T-helper 22 cell (primary cell): ENCODE measurements at places on chromosomes 6 and 20.

GRCh38 chr6:136464874-136465273 is 85.3 kb downstream of the MAP7 start:
- DNase-seq = no peak

DNA sequence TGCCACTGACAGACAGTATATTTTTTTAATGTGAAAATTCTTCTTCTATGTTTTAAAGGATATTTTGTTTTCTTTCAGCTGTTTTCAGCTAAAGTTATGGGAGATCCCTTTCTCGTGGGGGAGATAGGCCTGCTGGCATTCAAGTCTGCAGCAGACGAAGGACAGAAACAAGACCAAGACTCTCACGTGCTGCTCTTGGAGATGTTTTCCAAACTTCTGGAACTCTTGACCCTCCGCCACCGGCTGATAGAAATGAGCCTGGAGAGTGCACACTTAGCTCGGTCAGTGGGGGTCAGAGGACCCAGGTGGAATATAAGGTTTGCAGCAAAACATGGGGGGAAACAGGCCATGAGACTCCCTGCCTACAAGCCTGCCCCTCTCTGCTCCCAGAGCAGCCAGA is 120.5 kb downstream of the CD164 start:
- DNase-seq = no peak

GRCh38 chr6:24879351-24879750 is 56.4 kb downstream of the RIPOR2 start:
- DNase-seq = no peak

- DNase-seq = no peak
These were observed 189.0 kb downstream of the BCAS1 start for GRCh38 chr20:53881362-53881761.

GRCh38 chr6:107059606-107060005 is 31.6 kb downstream of the MTRES1 start:
- DNase-seq = no peak

DNA sequence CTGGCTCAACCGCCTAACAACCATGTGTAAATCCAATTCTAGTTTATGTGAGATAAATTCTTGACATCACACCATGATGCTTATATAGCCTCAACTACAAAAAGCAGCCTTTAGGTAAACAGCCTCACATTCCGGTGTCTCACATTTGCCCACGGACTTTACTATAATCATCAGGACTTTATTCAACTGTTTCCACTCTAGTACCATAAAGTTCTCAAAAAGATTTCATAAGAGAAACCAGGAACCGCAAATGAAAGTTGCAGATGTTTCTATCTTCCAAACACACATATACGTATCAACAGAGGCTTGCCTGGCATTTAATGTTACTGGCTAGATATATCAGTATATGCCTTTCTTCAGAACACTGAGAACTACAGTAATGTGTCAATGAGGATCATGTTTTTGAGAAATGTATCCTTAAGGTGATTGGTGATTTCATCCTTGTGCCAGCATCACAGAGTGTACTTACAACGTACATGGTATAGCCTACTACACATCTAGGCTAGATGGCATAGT is 80.0 kb downstream of the EPB41L2 start:
- DNase-seq = no peak

- no peak for DNase-seq
These were observed 15.7 kb downstream of the NRSN2 start for GRCh38 chr20:362271-363254.

- no peak for DNase-seq
These were observed 117.0 kb downstream of the ANKRD60 start for GRCh38 chr20:58111310-58112016.

DNA sequence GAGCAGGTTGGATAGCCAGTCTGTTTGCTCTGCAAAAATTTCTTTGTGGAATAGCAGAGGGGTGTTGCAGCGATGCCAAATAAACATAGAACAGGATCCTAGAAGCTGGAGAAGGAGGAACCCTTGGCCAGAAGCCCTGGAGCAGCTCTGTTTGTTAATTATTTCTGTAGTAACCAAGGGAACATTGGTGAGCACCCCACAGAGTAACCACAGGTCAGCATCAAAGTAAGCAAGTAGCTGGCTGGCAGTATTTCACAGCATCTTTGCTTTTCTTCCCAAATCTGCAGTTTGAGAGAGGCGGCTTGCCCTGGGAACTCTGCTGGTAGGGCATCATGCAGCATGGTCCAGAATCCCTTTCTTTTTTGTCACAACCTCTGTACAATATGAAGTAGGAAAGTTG is 12.7 kb upstream of the APMAP start:
- no peak for DNase-seq

- no peak for DNase-seq
These were observed 207.6 kb downstream of the TBC1D7 start for GRCh38 chr6:13120483-13121482.

- no peak for DNase-seq
These were observed 42.9 kb upstream of the PDE10A start for GRCh38 chr6:165705941-165706340.

DNA sequence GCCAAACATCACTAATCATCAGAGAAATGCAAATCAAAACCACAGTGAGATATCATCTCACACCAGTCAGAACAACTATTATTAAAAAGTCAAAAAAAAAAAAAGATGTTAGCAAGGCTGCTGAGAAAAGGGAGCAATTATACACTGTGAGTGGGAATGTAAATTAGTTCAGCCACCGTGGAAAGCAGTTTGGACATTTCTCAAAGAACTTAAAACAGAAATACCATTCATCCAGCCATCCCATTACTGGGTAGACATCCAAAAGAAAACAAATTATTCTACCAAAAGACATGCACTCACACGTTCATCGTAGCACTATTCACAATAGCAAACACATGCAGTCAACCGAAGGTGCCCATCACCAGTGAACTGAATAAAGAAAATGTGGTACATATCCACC is 213.9 kb downstream of the TTLL2 start:
- DNase-seq = no peak

DNA sequence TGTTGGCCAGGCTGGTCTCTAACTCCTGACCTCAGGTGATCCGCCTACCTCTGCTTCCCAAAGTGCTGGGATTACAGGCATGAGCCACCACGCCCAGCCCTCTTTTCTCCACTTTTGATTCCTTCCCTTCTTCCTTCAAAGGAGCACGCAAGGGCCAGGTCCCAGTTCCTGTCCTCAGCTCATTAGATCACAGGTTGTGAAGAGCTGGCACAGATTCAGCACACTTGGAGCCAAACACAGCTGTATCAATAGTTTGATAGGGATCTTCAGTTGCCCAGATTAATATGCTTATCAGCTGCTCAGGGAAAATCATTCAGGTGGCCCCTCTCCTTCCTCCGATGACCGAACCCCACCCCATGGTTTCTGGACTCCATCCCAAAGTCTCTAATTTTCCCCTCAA is 14.4 kb upstream of the SLC22A23 start:
- no peak for DNase-seq

- no peak for DNase-seq
These were observed 2.3 kb upstream of the SNRNP48 start for GRCh38 chr6:7587631-7588100.

DNA sequence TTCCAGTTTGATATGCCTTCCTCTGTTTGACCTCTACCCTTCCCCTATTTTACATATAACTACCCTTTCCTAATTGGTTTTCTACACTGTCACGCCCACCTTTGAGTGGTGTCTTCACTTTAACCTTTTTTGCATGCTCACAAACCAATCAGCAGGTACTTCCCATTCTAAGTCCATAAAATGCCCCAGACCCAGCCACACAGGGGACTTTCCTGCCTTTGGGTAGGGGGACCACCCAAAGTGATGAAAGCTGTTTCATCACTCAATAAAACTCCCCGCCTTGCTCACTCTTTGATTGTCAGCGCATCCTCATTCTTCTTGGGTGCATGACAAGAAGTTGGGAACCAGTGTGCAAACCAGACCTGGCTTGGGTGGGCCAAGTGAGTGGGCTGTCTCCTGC is 20.5 kb upstream of the SNRPC start:
- no peak for DNase-seq

- DNase-seq = no peak
These were observed 497.2 kb upstream of the JARID2 start for GRCh38 chr6:14748679-14749078.

DNA sequence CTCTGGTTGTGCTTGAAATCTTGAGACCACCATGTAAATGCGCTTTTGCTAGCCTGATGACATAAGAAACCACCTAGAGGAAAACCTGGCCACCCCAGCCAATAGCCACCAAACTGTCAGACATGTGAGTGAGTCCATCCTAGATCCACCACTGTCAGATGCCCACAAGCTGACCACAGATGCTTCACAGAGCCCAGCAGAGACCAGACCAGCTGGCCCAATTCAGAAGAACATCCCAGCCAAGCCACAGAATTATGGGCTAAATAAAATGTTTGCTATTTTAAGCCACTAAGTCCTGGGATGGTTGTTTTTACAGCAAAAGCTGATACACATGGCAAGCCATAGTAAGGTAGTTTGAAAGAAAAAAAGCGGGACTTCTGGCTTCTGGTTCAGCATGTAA is 425.3 kb downstream of the KIF16B start:
- DNase-seq = no peak

- DNase-seq = no peak
These were observed 197.4 kb downstream of the JARID2 start for GRCh38 chr6:15443119-15443830.

DNA sequence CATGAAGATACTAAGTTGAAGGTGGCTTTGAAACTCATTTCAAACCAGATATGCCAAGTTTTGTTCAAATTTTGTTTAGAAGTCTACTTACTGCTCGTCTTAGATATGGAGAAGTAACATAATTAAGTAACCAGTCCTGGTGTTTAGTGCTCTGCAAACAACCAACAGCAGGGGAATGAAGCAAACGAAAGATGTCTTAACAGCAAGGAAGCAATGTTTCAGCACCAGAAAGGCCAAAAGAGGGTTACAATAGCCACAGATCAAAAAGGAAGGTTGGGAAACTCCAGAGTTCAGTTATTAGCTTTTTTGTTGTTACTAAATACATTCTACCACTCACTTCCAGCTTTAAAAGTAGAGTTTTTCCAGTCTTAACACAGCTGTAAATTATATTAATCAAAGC is 45.1 kb downstream of the LHFPL5 start:
- no peak for DNase-seq

GRCh38 chr6:83510791-83511190 is 1.5 kb upstream of the PRSS35 start:
- no peak for DNase-seq

- DNase-seq = peak; percentile 14
These were observed at the start of gene FNDC1 for GRCh38 chr6:159169193-159169555. Gene FNDC1 (plus strand): TSS chr6:159169400. CDS start chr6:159169597, 197 bp downstream.

GRCh38 chr6:73644030-73644429 is 9.8 kb downstream of the SLC17A5 start:
- DNase-seq = no peak

DNA sequence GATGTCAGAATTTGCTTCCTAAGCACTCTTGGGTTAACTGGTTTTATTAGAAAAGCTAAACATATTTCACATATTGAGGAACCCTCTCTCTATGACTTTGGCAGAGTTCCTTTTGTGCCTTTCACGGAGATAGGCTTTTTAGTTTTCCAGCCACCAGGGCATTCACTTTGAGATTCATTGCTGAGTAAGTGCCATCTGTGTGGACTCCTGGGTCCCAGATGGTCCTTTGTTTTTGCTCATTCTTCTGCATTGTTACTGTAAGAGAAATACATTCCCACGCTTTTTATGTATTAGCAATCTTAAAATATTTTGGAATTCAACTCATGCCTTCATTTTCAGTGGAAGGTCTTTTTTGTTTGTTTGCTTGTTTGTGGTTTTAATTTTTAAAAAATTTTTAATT is 76.3 kb upstream of the PHACTR2 start:
- no peak for DNase-seq

- no peak for DNase-seq
These were observed 9.2 kb downstream of the ENPP3 start for GRCh38 chr6:131646249-131646670.

DNA sequence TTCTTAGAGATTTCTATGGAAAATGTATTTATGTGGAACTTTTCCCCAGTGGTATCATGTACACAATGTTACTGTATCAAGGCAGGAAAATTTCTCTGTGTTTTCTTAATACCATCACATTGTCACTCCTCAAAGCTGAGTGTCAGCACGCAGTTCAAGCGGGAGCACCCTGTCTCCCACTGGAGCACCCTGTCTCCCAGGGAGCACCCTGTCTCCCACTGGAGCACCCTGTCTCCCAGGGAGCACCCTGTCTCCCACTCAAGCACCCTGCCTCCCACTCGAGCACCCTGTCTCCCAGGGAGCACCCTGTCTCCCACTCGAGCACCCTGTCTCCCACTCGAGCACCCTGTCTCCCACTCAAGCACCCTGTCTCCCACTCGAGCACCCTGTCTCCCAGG is 51.3 kb downstream of the PSMG4 start:
- no peak for DNase-seq

GRCh38 chr6:21634582-21634981 is 41.0 kb downstream of the SOX4 start:
- no peak for DNase-seq

GRCh38 chr6:140641412-140641811 is 1267.0 kb upstream of the CITED2 start:
- no peak for DNase-seq

DNA sequence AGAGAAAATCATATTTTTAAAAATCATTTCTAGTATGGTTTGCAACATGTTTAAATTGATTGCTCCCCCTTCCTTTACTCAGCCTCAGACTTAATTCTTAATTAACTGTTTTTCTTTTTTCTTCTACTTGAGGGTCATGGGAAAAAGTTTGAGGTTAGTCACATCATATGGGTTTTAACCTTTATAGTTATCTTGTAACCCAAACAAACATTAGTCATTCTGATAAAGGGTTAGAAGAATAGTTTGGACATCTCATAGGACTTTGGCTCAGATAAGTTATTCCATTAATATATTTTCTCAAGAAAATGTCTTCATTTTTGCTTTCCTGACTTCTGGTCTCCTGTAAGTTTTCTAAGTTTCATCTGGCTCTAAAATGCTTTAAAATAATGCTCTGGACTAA is 34.5 kb upstream of the TSPYL1 start:
- no peak for DNase-seq

DNA sequence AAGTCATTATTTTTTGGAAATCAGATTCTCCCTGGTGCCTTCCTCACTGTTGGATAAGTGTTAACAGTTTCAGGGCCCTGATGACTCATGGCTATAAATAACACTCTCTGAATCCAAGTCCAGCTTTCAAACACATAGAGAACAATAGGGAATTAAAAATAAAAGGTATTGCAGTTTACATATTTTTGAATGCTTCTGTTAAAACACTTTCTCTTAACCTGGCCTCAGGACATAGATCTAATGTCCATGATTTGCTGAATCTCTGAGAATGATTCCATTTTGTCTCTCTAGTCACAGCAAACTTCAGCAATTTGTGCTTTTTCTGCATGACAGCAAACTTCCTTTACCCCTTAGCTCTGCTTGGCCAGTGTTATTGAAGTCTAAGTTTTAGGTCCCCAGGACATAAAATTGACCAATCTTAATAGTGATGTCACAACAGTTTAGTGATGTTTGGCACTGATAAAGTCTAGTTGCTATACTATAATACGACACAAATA is 1192.4 kb upstream of the CITED2 start:
- no peak for DNase-seq

- no peak for DNase-seq
These were observed 435.5 kb upstream of the PLCB4 start for GRCh38 chr20:8633366-8633765.

GRCh38 chr6:74087899-74088298 is 391.9 kb downstream of the CD109 start:
- no peak for DNase-seq
